Gastrocnemius medialis (tissue), 4 donors: ENCODE measurements at places on chromosomes 7 and 10.

DNA sequence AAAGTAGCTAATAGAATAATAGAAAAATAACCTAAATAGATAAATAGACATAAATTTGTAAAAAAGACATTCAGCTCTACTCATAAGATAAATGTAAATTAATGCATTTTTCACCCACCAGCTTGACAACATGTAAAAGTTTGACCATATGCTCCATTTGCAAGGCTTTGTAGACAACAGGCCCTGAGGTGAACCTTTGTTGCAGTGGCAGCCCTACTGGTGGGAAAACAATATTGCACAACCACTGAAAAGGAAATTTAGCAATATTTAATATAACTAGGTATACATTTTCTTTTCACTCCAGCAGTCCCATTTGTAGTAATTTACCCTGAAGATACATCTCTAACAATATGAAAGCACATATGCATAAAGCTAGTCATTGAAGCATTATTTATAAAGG is 39.0 kb upstream of the ADRA2A start:
- no peak for DNase-seq

DNA sequence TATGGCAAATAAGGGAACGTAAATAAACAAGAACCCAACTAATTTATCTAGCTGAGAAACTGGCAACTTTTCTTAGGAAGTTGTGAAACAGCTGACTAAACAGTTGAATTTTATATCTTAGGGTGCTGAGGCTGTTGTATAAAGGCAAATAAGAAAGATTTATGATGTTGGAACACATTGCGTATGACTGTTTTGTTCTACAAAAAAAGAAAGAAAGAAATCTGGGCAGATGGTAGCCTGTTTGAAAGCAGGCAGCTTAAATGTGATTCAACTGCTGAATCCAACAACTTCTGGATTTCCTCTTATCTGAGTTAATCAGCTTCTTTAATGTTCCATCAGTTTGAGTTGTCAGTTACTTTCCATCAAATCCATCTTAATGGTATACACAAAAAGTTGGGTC is 214.5 kb downstream of the SNX13 start:
- no peak for DNase-seq

GRCh38 chr7:139854803-139855497 is 25.9 kb downstream of the TBXAS1 start:
- DNase-seq = no peak

DNA sequence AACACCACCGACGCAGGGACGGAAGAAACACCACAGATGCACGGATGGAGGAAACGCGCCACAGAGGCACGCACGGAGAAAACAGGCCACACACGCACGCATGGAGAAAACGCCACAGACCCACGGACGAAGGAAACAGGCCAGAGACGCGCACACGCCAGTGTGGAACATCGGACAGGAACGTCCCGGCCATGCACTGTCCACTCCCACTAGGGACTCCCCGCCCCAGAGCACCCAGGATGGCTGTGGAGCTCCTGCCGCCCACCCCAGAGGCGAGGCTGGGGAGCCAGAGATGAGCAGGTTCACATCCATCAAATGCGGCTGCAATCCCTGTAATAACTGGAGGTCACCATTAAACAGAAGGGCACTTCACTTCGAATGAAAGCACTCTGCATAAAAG is 17.3 kb downstream of the DIP2C start:
- no peak for DNase-seq

- peak; percentile 63 for DNase-seq
Measured at GRCh38 chr7:39746103-39746819, 122.9 kb downstream of the RALA start.

- DNase-seq = no peak
Measured at GRCh38 chr10:73791871-73792400, 6.5 kb downstream of the ZSWIM8 start.

GRCh38 chr10:23418051-23418681 is 20.7 kb upstream of the OTUD1 start:
- no peak for DNase-seq

- DNase-seq = no peak
Measured at GRCh38 chr7:28754027-28754426, 204.1 kb downstream of the TRIL start.

DNA sequence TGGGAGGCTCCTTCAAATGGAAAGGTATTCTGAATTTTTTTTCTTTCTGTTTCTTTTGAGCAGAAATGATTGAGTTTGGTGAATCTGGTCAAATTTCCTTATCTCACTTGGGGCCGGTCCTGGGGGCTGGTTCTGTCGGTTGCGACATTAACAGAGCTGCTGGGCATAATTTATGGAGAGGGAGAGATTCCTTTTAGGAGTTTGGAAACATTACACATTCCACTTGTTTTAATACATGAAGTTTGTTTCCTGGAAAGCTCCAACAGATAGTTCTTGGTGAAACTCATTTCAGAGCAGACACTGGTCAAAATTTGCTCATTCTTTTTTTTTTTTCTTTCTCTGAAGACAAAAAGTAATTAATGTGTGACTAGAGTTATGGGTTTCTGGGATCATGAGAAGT is 129.9 kb downstream of the ABCA13 start:
- no peak for DNase-seq

- no peak for DNase-seq
Measured at GRCh38 chr10:25393621-25394020, 218.8 kb downstream of the GPR158 start.

GRCh38 chr7:26379711-26380110 is 88.0 kb downstream of the SNX10 start:
- DNase-seq = no peak

GRCh38 chr7:151079199-151079910 is 1.3 kb downstream of the FASTK start:
- no peak for DNase-seq
